ENCODE measurements at places on chromosomes 5 and 9.

DNA sequence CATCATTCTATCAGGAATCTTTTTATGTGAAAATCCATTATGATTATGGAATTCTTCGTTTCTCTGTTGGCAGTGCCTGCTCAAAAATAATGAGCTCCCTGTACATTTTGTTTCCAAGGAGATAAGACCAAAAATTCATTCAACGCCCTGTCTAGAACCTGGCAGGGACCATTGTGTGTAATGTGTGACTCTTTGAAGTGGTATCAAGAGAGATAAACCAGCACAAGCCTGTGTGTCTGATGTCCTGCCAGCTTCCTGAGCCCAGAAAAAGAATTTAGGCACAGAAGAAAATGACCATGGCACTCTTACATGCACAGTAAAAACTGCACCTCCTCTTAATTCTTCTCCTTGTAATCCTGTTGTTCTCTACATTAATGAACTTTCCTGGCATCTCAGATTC is 177.4 kb downstream of the SAXO1 start:
- no peak for DNase-seq

- no peak for DNase-seq
Observed at GRCh38 chr5:171310819-171311321, 1.8 kb downstream of the TLX3 start.

DNA sequence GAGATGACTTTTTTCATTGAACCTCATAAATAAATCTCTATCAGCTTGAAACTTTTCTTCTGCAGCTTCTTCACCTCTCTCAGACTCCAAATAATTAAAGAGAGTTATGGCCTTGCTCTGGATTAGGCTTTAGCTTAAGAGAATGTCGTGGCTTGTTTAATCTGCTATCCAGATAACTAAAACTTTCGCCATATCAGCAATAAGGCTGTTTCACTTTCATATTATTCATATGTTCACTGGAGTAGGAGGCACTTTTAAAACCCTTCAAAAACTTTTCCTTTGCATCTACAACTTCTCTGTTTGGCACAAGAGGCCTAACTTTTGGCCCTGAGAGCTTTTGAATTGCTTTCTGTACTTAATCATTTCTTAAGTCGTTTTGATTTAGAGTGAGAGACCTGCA is 386.9 kb upstream of the FAM174A start:
- DNase-seq = no peak

GRCh38 chr5:120419127-120419526 is 45.0 kb upstream of the PRR16 start:
- DNase-seq = no peak

DNA sequence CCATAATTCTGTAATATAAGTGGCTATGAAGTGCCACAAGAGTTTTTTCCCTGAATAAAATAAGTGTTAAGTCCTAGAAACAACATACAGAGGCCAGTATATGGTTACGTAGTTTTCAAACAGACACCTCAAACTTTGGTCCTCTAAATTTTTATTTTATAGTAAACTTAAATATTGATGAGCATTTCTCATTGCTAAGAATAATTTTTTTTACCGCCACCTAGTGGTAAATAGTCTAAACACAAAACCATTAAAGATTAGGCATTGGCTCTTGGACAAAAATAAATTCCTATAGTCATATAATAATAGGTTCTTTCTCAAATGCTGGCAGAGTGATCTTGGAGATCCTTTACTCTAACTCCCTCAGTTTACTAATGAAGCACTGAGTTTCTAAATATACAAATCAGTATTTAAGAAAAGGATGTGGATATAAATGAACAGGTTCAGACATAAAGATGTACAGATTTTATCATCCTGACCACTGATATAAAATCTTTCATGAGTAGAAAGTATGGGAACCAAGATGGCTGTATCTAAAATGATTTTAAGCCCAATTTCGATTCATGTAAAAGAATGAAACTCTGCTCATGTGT is 136.2 kb downstream of the FANCC start:
- DNase-seq = no peak

DNA sequence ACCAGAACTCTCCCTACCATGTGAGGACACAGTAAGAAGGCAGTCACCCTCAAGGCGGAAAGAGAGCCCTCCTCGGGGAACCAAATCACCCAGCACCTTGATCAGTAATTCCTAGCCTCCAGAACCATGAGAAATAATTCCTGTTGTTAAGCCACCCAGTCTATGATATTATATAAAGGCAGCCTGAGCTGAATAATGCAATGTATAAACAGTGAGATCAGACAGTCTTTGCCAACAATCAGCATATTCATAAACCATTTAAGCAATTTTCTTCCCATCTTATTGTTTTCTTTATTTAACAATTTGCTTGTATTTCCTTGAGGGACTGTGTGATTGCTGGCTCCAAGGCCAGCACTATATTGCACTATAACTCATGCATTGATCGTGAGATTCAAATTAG is 144.4 kb upstream of the DAPK1 start:
- no peak for DNase-seq

GRCh38 chr5:15914638-15915037 is 265.0 kb downstream of the MARCHF11 start:
- no peak for DNase-seq

DNA sequence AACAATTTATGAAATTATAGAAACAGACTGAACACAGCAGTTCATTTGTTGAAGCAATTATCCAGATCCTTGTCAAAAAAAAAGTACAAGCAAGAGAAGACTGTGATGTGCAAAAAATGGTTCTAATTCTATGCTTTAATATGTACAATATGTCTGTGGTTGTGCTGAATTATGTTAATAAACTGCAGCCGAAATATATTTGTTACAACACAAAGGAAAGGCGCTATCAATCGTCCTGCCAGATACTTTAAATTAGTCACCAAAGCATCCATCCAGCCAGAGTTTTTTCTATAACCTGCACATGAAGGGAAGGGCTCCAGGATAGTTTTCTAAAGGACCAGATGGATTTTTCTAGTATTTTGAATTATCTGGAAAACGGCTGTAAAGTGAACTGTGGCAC is 259.5 kb downstream of the BNC2 start:
- DNase-seq = no peak

GRCh38 chr5:78985725-78986223 is 664 bp upstream of the ARSB start:
- no peak for DNase-seq

- DNase-seq = no peak
Observed at GRCh38 chr5:77957-78804, 13.8 kb upstream of the PLEKHG4B start.

DNA sequence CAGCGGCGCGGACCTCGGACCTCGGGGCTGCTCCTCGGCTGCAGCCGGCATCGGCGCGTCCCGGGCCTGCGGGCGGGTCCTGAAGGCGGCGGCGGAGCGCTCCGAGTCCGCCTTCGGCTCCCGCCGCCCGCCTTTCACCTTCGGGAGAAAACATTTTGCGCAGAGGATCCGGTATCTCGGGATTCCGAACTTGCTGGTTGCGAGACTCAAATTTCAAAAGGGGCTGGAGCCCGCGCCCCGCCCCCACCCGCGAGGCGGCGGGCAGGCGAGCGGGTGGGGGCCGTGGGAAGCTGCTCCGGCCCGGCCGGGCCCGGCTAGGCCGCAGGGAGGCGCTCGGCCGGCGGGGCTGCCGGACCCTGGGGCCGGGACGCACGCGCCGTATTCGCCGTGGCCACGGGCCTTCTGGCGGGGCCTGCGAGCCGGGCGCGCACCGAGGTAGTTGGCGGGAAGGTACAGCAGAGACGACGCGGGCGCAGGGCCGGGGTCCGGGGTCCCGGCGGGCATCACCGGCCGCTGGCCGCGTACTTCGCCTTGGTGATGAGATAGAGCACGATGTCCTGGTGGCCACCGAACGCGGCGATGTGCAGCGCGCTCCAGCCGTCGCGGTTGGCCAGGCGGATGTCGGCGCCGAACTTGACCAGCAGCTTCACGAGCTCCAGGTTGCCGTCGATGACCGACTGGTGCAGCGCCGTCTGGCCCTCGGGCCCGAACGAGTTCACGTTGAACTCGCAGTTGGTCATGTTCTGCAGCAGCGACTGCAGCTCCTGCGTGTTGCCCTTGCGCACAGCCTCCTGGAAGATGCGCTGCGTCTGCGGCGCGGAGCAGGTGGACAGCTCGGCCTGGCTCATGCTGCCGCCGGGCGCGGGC is 757 bp downstream of the NRARP start:
- no peak for DNase-seq

DNA sequence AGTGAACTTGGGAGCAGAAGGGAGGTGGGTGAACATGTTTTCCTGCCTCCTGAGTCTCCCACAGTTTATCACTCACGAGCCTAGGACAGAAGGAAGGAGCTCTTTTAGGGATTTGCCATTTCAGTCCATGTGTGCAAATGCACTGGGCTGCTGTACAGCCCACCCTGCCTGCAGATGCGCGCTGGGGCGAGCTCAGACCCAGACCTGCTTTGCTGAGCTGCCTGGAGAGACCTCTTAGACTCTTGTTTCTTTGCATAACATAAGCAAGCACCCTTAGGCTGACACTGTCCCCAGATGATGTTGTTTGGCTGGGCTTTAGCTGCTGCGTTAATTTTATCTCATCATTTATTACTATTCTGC is 199.0 kb downstream of the CACNA1B start:
- DNase-seq = no peak

GRCh38 chr9:124251204-124251603 is 6.5 kb upstream of the NEK6 start:
- DNase-seq = peak; percentile 31

DNA sequence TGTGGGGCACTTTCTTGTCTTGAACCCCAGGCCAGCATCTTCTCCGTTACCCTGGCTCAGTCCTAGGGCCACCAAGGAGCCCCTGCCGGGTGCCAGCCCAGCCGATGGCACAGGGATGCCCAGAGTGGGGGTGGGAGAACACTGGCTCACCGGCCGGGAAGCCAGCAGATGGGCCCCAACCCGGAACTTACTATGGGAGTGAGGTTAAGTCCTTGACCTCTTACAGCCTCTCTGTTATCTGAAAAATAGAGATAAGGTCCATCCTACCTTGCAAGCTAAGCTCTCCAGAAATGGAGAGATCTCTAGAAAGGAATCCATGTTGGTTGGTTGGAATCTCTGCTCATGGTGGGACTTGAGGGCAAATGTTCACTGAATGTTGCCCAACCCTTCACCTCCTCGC is 20.8 kb downstream of the SH3PXD2B start:
- no peak for DNase-seq

- DNase-seq = no peak
Observed at GRCh38 chr5:133392448-133392847, 219.9 kb downstream of the FSTL4 start.

GRCh38 chr5:71456362-71456743 is 902 bp downstream of the BDP1 start:
- DNase-seq = no peak

DNA sequence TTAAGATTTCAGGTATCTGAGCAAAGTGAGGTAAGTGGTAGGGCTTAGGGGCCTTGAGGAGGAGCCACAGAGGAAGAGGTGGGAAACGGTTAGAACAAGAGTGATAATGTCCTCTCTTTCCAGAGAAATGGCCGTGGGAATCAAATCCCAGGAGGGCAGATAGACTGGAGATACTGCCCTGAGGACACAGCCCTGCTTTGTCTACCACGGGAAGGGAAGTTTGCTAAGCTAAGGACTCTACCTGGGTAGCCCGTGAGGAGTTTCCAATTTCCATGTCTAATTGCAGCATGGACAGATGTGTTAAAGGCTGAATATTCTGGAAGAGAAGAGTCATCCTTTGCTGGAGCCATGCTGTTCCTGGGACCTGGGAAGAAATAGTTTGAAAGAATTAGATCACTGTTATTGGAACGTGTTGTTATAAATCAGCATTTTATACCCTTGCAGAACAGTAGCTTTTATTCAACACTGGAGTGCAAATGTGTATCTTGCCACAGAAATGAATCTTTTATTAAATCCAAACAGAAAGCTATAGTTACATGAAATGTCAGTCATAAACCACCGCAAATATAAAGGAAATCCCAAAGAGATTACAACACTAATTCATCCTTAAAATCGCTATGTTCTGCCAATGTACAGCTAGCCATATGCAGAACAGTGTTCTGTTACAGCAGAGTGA is 133.2 kb upstream of the LHFPL2 start:
- DNase-seq = no peak

- no peak for DNase-seq
Observed at GRCh38 chr5:133421394-133421793, 190.9 kb downstream of the FSTL4 start.

- no peak for DNase-seq
Observed at GRCh38 chr5:307306-307705, 14.2 kb upstream of the AHRR start.

DNA sequence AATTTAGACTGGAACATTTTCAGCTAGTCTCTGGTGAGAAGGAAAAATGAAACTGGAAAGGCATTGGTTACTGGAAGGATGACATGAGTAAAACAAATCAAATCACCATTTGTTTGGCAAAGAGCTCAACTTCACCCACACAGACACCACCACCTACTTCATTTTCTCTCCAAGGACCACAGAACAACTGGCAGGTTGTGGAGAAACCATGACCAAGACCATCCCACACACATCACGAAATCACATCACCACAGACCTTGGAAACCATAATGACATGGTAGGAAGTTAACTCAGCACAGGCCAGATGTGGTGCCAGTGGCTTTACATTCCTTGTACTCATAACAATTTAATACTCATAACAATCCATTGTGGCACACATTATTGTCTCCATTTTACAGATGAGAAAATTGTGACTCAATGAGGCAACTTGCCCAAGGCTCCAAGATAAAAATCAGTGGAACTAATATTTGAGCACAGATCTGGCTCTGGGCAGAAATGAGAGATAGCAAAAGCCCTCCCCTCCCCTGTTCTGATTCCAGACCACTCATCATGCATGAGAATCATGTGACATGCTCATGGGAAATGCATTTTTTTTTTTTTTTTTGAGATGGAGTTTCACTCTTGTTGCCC is 7.5 kb downstream of the OR1K1 start:
- no peak for DNase-seq

DNA sequence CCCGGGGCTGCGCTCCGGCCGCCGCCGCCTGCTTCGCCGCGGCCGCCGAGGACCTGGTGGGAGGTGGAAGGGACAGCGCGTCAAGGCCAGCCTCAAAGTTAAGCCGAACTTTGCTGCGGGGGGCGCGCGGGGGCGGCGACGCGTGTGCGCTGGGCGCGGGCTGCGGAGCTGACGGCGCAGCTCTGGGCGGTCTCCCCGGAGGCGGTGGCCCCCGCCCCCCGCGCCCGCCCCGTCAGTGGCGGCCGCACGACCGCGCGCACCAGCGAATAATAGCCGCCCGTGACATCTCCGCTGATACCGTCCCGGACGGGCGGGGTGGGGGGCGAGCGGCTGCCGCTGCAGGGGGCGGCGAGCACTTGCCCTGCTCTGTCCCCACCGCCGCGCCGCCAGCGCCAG is 579 bp upstream of the FAM78A start:
- no peak for DNase-seq

DNA sequence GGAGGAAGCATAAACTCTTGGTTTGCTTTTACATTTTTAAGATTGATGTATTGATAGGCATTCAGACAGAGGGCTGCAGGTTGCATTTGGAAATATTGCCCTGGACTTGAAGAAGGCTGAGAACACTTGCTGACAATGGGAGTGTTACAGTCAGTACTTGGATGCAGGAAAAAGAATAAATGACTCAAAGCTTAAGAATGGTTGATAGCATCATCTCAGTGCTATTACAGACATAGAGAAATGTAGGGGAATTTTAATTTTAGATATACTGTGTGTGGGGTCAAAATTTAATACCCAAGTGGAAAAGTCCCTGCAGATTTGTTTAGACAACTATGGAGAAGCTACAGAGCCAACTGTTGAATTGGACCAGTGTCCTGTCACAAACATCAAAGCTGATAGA is 101.1 kb downstream of the ISL1 start:
- DNase-seq = no peak

GRCh38 chr5:71907608-71908145 is 188.6 kb downstream of the CARTPT start:
- DNase-seq = no peak

All from NCI-H1694 treated with DMSO at 0.1 percent for 48 hours (cell line).